ENCODE measurements at places on chromosomes 5 and 9. TPM values are rescaled to one million over a fixed set of nuclear protein-coding genes. Genes with fewer than 3 reads are reported as not detected.

DNA sequence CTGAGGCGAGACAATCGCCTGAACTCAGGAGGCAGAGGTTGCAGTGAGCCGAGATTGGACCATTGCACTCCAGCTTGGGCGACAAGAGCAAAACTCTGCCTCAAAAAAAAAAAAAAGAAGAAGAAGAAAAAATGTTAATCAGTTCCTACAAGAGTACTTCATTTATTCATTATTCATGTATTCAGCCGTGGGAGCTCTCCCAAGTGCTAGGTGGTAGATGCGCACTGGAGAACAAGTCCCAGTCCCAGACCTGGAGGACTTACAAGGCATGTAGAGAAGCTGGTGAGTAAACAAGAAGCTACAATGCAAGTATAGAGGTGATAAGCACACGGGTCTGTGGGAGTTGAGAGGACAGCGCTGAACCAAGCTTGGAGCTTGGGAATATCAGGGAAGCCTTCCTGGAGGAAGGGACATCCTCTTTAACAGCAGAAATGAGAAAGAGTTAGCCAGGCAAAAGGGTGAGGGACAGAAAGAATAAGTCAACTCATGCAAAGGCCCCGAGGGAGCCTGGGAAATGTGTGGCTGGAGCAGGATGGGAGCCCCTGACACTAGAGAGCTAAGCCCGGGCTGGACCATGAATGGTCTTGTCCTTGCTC lies 17.4 kb upstream of the AQP7 start:
- no peak for DNase-seq

INSL6 gene
- 6.3 TPM for total RNA-seq

DNA sequence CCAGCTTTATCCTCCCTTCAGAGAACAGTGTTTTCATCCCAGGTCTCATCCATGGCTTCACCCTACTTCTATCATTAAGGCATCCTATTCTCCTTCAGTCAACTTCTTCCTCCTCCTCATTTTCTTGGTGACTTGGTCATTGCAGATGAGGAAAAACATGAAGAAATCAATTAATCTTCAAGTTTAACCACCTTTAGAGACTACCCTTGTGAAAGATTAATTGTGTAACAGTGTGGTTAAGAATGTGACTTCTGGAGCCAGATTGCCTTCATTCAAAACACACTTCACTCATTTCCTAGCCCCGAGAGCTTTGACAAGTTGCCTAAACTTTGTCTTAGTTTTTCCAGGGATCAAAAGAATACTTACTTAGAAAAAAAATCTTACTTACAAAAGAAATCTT lies 110.0 kb downstream of the STK32A start:
- no peak for DNase-seq

DNA sequence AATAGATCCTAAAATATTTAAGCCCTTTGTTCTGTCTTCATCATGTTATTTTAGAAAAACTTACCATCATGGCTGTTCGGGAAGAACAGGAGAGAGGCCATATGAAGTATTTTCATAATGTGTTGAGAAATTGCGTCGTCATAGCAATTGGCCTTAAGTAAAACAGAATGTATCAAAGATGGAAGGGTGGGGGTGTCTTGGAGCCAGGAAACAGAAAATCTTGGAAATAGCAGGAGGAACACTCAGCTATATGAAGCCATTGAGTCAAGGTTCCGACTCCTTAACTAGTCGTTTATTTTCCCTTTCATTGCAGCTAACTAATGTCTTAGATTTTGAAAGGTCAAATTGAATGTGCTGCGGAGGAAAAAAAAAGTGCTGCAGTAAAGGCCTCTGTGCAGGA lies 1.3 kb downstream of the SPTAN1 start:
- peak; percentile 75 for DNase-seq

GRCh38 chr9:101618698-101619097 lies 23.9 kb upstream of the PPP3R2 start:
- DNase-seq, result no peak

- DNase-seq, result no peak
Measured at GRCh38 chr5:4164167-4164566, 568.5 kb downstream of the IRX1 start.

DNA sequence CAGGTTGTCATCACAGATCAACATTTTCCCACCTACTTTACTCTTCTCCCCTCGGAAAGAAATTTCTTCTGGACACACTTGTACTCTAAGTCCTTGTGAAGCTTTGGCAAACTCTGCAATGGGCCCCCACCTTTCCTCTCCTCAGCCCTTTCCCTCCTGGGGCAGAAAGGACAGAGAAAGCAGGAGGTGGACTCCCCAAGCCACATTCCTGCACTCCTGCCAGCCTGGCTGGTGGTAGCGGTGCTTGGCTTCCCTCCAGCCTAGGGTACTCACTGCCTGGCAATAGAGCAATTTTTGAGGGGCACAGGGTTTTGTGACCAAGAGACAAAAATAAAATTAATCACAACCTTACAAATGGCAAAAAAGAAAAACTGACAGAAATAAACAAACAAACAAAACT lies 451.4 kb downstream of the ZSWIM6 start:
- no peak for DNase-seq

WNT8A gene
- total RNA-seq, result 7.2 TPM

DNA sequence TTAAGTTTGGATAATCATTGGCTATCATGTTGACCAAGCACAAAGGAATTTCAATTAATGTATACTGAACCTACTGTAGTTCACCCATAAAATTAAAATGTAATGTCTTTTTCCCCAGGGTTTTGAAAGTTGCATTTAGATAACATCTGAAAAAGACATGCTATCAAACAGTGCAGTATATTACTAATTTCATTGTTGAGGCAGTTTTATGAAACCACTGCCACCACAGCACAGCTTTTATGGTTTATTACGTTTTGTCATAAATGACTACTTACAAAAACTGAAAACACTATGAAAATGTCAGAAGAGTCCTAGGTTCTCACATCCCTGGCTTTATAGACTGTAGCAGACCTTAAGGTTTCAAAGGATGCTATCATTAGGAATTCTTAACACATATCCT lies 32.0 kb upstream of the HAPLN1 start:
- no peak for DNase-seq

- no peak for DNase-seq
Measured at GRCh38 chr5:43161244-43161643, 30.8 kb upstream of the NIM1K start.

DNA sequence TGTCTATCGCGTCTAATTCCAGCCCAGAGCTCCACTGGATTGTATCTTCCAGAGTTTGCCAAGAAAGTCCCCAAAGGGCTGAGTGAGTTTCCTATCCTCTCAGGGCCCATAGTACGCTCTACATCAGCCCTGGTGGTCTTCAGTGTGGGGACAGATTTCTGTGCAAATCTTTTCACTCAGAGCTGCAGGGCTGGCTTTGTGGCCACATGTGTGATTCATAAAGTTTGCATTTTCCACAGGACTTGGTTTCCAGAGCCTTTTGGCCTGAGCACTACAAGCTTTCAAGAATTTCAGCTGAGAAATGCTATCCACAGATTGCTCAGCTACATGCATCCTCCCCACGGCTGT lies 76.7 kb upstream of the CXCL14 start:
- no peak for DNase-seq

SYK gene
- total RNA-seq, result 9.6 TPM

DNA sequence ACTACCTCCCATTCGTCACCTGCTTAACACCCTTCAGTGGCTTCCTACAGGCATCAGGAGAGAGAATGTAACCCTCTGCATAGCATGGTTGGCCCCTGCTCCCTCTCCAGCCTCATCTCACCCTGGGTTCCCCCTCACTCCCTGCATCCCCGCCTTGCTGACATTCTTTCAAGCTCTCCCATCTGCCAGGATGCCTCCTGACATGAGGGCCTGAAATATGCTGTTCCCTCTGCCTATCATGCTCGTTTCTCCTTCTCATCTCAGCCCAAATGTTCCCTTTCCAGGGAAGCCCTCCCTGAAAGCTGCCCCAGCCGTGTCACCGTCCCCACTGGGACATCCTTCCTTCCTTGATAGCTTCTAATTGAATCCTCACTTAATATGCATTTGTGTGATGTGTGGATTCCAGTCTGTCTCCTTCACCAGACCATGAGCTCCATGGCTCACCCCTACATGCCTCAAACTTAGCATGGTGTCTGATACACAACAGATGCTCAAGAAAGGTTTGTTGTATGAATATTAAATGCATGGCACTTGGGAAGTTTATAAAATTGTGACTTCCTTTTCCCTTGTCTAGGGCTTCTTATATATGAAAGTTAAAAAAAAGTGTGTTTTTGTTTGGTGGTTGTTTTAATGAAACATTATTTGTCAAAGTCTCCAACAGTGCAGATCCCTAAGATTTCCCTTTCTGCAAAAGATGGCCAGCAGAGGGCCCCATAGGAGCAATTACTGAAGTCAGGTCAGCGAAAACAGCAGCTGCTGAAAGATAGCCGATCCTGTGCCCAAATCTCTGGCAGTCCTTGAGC lies 7.3 kb upstream of the C5orf58 start:
- DNase-seq, result peak; percentile 78

GRCh38 chr9:26399556-26399955 lies 493.0 kb downstream of the CAAP1 start:
- DNase-seq, result no peak

- peak; percentile 22 for DNase-seq
Measured at GRCh38 chr9:77648234-77649108, at the start of gene GNA14. Gene GNA14 (minus strand): TSS chr9:77648322. CDS start chr9:77647793, 529 bp downstream.

DNA sequence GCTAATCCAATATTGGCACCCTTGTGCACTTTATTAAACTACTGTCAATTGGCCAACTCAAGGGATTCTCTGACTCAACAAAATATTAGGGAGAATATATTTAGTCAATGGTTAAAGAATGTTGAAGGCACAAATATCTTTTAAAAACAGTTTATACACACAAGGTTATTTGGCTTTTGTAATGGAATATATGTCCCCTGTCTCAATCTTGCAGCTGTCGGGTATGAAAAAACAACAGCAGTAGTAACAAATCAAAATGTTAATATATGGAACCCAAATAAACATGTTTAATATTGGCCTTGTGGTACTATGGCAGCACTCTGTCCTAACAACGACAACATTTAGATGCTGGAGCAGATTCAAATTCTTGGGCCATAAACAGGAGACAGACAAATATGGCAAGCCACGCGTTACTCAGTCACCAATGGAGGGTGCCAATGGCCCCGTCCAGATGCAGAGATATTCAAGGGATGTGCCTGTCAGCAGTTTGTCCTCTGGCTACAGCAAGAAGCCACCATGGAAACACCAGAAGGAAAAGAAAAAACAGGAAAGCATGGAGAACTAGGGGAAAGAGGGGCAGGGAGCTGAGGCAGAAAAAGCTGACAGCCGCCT lies 342.0 kb downstream of the NDUFS4 start:
- DNase-seq, result no peak

ABLIM3 gene
- 1.9 TPM for total RNA-seq

NUTM2G gene
- total RNA-seq, result 0.48 TPM

- no peak for DNase-seq
Measured at GRCh38 chr5:38878391-38879077, 32.7 kb downstream of the OSMR start.

GRCh38 chr9:70421272-70422180 lies 7.1 kb upstream of the KLF9 start:
- DNase-seq, result no peak

- DNase-seq, result no peak
Measured at GRCh38 chr5:83498585-83498984, 27.0 kb downstream of the VCAN start.

Measured in umbilical cord (tissue), 2 donors.